Muscle of arm (tissue), 14 donors: ENCODE measurements at places on chromosomes 7 and 10.

DNA sequence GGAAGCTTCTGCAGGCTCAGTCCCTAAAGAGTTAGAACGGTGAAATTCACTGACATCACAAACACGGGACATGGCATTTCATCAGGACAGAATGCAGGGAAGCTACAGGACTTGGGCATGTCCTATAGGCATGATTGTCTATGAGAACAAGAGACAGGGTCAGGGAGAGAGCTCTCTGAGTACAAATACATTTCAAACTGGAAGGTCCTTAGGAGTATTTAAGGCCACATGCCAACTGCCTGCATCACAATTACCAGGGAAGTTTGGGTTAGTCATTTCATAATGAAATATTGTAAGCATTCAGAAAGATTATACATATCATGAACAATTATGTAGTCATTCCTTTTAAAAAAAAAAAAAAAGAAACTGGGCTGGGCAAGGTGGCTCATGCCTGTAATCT is 71.3 kb downstream of the CREB3L2 start:
- no peak for DNase-seq

DNA sequence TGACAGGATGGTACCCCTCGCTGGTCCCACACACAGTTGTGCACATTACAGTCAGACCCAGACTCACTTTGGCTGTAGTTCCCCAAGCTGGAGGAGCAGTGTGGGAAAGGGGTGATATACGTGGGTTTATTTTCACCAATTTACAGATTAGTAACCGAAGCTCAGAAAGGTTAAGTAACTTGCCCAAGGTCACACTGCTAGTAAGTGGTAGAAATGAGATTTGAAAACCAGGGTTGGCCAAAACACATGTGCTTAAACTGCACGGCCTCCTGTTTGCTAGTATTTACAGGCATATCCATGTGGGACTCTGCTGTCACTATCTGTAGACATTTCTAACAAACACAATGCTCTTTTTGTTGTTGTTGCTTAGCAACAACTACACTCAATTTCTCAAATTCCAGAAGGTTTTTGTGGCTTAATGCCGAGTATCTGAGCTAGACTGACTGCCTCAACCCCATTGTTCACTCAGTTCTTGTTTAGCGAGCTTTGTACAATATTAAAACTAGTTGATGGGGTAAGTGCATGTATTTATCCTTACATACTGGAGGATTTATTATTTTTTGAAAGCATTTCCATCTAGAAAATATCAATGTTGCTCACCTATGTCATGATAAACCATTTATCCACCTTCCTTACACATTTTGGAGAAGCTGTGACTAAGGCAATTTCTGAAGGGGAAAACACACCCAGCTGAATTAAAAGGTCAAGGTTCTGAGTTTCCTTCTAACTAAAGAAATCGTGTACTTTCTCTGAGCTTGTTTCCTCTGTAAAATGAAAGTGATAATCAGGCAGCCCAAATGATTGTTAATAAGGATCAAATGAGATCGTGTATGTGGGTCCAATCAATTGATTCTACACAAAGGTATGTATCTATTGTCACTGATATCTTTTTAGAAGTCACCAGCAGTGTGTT is 5.3 kb upstream of the TMEM139 start:
- DNase-seq = peak; percentile 78

DNA sequence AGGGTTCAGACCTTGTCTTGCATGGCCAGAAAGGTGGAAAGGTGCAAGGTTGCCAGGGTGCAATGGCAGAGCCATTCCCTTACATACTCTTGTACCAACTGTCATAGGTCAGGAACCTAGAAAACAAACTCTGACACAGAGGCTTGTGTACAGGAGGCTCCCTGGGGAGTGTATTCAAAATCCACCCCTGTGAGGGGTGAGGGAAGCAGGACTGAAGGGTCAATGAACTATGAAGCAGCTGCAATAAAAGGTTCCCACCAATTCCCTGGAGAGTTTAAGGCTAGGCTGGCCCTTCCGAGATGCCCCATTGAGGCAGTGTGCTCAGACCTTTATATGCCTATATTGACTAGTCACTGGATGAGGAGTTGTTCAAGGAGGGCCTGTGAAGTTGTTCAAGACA is 13.9 kb upstream of the CUZD1 start:
- DNase-seq = no peak

- DNase-seq = no peak
Measured at GRCh38 chr10:63137306-63137705, 4.2 kb downstream of the NRBF2 start.

GRCh38 chr7:13108061-13108460 is 420.6 kb downstream of the ARL4A start:
- no peak for DNase-seq

DNA sequence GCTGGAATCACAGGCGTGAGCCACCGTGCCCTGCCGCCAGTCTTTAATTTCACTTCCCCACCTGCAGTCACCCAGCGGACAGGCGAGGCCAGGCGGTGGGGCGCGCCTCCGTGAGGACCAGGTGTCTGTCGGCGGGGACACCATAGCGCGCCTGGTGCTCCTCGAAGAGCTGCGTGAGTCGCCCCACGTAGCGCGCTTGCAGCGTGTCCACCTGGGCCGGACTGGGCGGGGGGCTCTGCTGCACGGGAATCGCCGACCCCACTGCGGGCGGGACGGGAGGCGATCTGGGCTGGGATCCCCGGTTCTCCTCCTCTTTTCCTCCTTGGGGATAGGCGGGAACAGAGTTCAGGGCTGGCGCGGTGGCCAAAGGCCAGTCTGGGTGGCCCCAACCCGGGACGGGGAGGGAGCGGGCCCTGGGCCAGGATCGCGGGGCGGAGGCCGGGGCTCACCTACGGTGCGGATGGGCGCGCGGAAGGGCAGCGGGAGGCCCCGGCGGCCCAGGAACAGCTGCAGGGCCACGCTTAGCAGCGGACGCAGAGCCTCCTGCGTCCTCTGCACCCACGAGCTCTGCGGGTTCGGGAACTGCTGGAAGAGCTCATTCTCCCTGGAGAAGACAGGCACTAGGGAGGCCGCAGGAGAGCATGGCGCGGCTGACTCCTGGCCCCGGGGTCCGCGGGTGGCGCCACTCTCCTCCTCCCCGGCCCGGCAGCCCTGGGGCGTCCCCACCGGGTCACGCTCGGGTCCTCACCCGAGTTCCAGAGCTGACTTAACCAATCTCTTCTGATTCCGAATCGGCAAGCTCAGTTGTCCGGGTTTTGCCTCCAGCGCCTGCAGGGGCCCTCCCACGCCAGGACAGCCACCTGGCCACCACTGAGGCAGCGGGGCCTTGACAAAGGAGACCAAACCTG is 1.1 kb upstream of the MOGAT3 start:
- no peak for DNase-seq

DNA sequence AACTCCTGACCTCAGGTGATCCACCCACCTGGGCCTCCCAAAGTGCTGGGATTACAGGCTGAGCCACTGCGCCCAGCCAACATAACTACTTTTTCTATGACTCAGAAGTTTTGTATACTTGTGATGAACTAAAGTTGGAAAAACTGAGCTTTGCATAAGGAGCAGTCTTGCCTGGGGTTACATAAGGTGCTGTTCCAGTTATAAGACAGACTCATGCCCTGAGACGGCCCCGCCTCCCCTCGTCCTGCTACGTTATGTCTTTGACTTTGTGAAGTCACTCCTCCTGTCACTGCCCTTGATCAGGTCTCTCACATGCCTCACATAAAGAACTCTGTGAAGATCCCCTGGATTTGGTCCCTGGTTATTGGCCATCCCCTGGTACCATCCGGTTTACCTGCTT is 40.4 kb upstream of the OPN4 start:
- DNase-seq = no peak

GRCh38 chr10:116132780-116133399 is 140.1 kb downstream of the GFRA1 start:
- no peak for DNase-seq

- no peak for DNase-seq
Measured at GRCh38 chr10:101140950-101141615, 10.0 kb downstream of the TLX1 start.

DNA sequence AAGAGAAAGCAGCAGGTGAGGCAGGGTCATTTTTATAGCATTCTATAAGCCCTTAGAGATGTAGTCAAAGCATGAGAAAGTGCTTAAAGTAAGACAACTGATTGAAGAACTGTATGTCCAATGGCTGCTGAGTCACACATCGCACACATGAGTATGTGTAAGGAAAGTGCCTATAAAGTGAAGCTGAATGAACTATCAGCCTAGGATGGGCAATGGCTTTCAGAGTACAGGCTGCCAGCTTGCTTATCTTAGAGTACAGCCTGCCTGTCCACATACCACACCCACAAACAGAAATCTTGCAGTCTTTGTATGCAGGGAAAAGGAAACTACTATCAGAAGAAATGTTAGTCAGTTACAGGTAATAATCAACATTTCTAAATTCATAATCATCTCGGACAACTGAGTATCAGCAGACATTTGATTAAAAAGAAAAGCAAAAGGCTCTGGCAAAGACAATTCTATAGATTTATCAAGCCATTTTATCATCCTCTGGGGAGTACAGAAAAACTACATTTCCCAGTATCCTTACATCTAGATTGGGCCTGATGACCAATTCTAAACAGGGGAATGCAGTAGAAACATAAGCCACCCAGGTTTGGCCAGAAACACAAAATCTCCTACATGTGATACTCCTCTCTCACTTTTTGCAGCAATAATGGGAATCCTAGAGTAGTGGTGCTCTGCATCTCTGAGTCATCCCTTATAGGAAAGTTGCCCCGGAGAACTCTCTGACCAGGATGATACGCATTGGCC is 16.2 kb upstream of the EPHB6 start:
- no peak for DNase-seq

GRCh38 chr10:102230264-102230860 is 4.3 kb downstream of the ELOVL3 start:
- DNase-seq = peak; percentile 53

- no peak for DNase-seq
Measured at GRCh38 chr10:104417637-104418292, 64.1 kb downstream of the CFAP58 start.

DNA sequence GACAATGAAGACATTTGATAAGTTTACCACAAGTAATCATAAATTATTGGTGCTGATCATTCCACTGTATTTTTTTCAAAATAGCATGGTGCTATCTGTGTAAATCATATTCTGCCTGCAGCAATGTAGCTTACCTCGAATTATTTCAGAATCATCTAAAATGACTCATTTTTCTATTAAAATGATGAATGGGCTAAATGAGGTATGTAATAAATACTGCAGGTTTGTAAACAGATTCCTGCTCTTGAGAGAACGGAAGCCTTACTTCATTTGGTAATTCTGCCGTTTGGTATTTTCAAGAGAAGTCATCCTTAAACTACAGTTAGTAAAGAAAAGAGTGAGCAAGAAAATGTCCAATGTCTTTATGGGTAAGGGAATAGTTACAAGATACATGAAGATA is 115.9 kb downstream of the CHCHD3 start:
- no peak for DNase-seq

GRCh38 chr7:113246738-113247137 is 128.4 kb upstream of the SMIM30 start:
- no peak for DNase-seq

GRCh38 chr7:9958486-9958885 is 1015.2 kb upstream of the PHF14 start:
- no peak for DNase-seq

DNA sequence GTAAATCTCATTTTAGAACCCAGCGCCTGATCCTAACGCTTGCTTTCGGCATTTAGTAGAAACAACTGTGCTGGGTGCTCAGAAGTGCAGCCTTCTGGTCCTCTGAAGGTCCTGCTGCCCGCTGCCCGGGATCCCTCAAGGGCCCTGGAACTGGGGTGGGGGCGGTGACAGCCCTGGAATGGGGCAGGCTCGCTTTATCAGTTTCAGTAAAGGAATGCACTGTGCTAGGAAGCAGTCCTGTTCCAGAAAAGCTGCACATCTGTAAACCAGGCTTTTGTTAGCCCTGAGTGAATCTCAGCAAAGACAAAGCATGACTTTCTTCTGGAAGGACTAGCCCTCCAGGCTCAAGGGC is 254.6 kb downstream of the TNS3 start:
- DNase-seq = peak; percentile 34

- no peak for DNase-seq
Measured at GRCh38 chr10:78377356-78377755, 343.7 kb downstream of the RPS24 start.

- no peak for DNase-seq
Measured at GRCh38 chr7:134907000-134907399, 79.3 kb upstream of the AGBL3 start.

- DNase-seq = no peak
Measured at GRCh38 chr10:124894569-124895215, 47.2 kb upstream of the ZRANB1 start.

GRCh38 chr7:2725178-2726105 is 37.4 kb downstream of the AMZ1 start:
- no peak for DNase-seq

- DNase-seq = no peak
Measured at GRCh38 chr7:48154792-48155413, 16.4 kb upstream of the ABCA13 start.

- no peak for DNase-seq
Measured at GRCh38 chr10:11509036-11509435, 102.4 kb downstream of the USP6NL start.

DNA sequence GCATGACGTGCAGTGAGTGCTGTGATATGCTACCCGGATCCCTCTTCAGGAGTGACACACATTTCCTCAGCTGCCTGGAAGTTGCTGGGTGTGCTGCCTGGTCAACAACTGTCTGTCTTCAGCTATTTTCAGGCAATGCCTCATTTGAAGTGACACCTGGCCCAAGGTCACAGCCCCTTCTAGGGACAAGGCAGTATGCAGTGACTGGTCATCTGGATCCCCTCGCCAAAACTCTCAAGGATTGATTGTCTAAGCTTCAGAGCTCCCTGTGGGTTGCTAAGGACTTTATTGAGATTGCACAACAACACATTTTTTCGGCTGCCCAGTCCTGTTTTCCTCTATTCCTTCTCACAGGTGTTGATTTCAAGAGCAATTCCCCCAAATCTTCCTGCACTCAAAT is 108.8 kb downstream of the GNAI1 start:
- DNase-seq = no peak

DNA sequence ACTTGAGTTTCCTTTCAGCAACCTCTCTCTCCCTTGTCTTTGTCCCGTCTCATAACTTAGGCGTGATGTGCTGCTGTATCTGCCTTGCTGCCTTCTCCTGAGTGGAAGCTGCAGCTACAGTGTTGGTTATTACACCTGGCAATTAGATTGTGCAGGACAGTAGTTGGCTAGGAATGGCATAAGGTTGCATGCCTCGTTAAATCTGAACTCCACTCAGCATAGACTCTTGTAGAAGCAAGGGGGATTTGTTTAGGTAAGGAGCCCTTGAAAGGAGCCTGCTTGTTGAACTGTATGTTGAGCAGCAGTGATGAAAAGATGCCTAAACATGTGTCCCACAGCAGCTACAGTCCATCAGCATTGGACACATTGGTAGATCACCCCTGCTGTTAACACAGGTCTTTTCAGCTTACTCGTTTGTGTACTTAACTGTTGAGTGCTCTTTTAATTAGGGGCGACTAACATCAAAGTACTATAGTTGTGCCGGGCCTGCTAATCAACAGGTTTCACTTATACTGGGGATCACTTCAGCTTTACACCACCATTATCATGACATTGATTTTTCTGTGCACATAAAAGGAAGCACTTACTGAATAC is 225.0 kb downstream of the AUTS2 start:
- DNase-seq = no peak

GRCh38 chr10:130800281-130800680 is 511.2 kb downstream of the TCERG1L start:
- DNase-seq = no peak
